ENCODE measurements at places on chromosomes 12 and 14.

DNA sequence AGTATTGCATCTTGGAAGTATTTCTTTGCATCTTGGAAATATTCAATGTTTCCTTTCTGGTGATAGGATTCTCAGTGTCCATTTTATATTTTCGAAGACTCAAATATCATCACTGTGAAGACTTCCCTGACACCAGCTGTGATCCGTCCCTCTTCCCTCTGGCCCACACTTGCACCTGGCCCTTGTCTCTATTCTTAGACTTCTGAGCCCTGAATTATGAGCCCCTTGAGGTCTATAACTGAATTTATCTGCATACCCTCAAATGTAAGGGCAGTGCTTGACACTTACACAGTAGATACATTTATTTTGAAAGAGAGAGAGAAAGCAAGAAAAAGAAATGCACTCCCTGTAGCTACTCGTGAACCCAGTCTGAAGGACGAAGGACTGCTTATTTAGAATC, 376.7 kb downstream of the ZFP36L1 start:
- DNase-seq, result no peak

GRCh38 chr12:47835006-47835830, 15.5 kb upstream of the HDAC7 start:
- no peak for DNase-seq

DNA sequence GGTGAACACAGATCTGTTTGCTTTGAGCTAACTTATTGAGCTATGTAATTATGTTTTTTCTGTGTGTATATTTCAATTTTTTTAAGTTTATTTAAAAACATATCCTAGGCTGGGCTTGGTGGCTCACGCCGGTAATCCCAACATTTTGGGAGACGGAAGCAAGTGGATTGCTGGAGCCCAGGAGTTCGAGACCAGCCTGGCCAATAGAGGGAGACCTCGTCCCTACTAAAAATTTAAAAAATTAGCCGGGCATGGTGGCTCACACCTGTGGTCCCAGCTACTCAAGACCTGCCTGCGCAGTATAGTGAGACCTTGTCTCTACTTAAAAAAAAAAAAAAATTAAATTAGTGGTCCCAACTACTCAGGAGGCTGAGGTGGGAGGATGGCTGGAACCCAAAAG, 16.2 kb upstream of the RNASE1 start:
- no peak for DNase-seq

- no peak for DNase-seq
Observed at GRCh38 chr14:56198438-56198837, 80.2 kb downstream of the PELI2 start.

DNA sequence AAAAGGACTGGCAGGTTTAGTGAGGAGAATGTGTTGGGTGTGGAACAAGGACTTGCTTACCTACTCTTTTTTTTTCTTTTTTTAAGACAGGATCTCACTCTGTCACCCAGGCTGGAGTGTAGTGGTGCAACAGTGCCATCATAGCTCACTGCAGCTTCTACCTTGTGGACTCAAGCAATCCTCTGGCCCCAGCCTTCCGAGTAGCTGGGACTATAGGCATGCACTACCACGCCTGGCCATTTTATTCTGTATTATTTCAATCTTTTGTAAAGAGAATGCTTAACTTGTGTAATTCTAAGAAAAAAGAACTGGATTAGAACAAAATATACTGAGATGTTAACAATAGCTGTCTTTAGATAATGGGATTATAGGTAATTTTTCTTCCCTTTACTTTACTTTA, 1.9 kb upstream of the VRTN start:
- no peak for DNase-seq

DNA sequence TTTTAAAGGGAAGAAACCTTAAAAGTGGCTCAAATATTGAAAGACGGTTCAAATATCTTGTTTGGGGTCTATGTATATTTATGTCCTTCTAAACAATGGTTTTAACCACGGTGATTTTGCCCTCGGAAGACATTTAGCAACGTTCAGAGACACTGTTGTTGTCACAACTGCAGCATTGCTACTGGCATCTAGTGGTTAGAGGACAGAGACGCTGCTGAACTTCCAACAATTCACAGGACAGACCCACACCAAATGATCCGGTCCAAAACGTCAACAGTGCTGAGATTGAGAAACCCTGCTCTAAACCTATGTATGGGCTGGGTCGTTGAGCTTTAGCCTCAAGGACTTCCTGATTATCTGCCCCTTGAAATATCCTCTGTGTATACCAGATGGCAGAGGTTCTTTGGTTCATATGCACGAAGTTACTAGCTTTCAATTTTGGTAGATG, 1.7 kb downstream of the ANGEL1 start:
- peak; percentile 27 for DNase-seq

DNA sequence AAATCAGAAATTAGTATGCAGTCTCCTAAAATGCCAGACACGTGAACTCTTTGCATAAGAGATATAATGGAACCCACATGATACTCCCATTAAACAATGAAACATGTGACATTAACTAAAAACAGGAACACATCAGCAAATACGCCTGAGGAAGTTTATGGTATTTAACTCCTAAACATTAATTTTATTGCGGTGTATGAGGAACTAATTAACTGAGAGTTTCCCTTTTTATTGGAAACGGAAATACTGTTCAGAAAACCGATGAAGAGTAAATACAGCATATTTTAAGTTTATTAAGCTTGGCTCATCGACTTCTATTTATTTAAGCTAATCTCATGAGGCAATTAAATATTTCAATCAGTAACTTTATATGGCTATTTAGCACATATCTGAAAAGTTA, 290.3 kb downstream of the SOX5 start:
- no peak for DNase-seq

DNA sequence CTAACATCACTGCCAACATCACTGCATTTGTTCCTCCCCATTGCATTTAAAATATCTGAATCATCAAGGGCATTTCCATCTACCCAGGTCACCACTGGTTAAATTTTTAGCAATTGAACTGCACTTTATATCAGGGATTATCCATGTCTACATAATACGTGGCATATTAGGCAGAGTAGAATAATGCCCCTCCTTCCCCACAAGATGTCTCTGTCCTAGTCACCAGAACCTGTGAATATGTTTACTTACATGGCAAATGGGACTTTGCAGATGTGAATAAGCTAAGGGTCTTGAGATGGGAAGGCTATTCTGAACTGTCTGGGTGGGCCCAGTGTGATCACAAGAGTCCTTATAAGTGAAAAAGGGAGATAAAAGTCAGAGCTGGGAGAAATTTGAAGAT, 181.7 kb upstream of the ARID2 start:
- no peak for DNase-seq

- no peak for DNase-seq
Observed at GRCh38 chr12:76864791-76865400, 13.9 kb downstream of the CSRP2 start.

- no peak for DNase-seq
Observed at GRCh38 chr12:55659486-55660385, 23.0 kb downstream of the OR10P1 start.

GRCh38 chr12:121613462-121613861, 12.9 kb upstream of the ORAI1 start:
- DNase-seq, result no peak

GRCh38 chr14:89167705-89168104, 249.3 kb downstream of the FOXN3 start:
- no peak for DNase-seq

DNA sequence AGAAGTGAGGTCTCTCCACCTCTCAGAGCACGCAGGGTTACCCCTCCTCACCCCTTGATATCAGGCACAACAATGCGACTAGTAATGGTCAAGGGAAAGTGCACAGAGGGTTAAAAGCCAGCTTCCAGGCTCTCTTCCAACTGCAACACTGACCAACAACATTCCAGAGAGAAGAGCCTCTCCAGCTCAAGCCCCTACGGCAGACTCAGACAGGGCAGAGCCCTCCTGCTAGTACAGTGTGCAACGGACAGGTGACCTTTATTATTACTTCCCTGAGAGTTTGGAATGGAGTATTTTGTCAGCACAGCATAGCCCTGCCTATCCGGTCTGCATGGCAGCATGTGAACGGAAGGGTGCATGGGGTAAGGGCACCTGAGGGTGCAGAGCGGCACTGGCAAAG, 73.0 kb downstream of the PTPN21 start:
- no peak for DNase-seq

- DNase-seq, result no peak
Observed at GRCh38 chr14:20905676-20906075, 14.5 kb downstream of the RNASE3 start.

Data from NCI-H1105 treated with DMSO at 0.1 percent for 48 hours (cell line).